ENCODE measurements at places on chromosomes 3 and 15.

DNA sequence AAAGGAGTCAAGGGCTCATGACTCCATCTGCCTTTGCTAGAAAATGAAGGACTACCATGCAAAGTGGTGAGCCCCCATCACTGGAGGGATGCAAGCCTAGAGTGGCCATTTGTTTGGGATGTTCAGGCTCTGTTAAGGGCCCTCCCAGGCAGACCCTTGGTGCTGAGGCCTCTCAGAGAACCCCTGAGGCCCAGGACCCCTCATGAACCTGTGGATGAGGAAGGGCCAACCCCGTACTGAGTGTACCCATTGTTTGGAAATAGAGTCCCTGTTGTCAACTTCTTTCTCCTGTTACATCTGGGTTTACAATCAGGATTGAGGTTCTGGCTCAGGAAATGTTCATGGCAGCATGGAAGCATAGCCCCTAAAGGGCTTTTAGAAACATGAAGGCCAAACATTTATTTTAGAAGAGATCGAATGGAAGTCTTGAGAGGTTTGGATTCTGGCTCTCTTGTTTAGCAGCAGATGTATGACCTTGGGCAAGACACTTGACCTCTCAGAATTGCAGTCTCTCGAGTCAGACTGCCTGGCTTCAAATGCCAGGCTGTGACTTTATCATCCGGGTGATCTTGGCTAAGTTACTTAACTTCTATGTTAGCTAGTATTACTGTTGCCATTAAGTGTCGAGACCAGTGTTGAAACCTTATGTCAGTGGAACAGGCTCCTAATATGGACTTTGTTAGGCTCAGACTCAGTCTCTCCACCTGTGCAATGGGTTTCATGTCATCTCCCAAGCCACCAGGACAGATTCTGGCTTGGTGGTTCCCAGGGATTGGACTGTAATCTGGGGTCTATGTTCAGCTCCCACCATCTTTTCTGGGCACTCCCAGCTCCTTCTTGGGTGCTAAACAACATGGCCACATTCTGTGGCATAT lies 12.4 kb downstream of the ITGA11 start:
- DNase-seq, result no peak

DNA sequence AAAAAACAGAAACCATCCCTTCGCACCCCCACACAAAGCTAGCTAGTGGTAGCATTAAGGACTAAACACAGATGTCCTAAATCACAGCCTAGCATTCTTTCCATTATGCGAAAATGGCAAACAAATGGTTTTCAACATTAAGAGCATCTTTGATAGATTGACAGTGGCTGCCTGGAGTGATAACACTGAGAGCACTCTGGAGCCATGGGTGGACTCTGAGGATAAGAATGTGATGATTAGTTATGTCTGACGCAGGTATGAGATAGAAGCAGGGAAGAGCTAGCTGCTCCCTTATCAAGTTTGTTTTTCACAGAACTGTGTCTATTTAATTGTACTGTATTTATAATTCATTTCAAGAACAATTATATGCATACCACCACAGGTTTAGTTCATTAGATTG lies 142.9 kb downstream of the PDZRN3 start:
- DNase-seq, result no peak

GRCh38 chr15:42121682-42122081 lies 27.3 kb upstream of the PLA2G4D start:
- no peak for DNase-seq

- DNase-seq, result no peak
Observed at GRCh38 chr3:101643861-101644613, 32.9 kb downstream of the ZBTB11 start.

- DNase-seq, result no peak
Observed at GRCh38 chr3:16382845-16383244, 117.8 kb downstream of the OXNAD1 start.

GRCh38 chr3:63800097-63800496 lies 19.0 kb upstream of the C3orf49 start:
- no peak for DNase-seq

DNA sequence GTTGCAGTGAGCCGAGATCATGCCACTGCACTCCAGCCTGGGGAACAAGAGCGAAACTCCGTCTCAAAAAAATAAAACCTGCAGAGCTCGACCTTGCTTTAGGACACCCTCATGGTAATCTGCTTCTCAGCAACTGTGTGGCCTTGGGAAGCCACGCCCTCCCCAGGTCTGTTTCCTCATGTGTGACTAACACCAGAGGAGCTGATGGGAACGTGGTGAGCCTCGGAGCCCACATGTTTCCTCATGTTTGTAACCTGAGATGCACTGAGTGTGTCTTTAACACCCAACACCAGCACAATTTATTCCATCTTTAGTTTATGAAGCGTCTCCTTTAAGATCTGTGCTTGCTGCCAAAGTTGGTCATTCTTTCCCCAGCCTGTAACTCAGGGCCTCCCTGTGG lies 142.8 kb downstream of the OCA2 start:
- DNase-seq, result no peak

- no peak for DNase-seq
Observed at GRCh38 chr3:122283796-122284445, 41.1 kb upstream of the CSTA start.

- DNase-seq, result no peak
Observed at GRCh38 chr15:25180606-25181292, 226.0 kb downstream of the SNRPN start.

GRCh38 chr3:149808209-149808829 lies 4.7 kb upstream of the RNF13 start:
- no peak for DNase-seq

GRCh38 chr15:92663250-92663951 lies 7.8 kb upstream of the FAM174B start:
- no peak for DNase-seq

DNA sequence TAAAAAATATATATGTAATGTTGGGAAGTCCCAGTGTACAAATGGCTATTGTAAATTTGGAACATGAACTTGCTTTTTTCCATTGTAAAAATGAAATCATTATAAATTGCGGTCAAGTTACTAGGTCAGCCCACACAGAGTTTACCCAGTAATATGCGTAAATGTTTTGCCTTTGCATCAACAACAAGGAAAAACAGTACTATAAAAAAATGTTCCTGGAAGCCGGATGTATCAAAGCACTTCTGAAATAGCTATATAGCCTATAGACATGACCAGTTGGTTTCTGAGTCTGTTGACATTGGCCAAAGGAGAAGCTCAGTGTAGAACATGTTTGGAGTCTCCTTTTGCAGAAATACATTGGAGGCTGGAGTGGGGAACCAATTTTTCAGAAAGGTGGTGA lies 23.2 kb downstream of the CTNNB1 start:
- DNase-seq, result no peak

DNA sequence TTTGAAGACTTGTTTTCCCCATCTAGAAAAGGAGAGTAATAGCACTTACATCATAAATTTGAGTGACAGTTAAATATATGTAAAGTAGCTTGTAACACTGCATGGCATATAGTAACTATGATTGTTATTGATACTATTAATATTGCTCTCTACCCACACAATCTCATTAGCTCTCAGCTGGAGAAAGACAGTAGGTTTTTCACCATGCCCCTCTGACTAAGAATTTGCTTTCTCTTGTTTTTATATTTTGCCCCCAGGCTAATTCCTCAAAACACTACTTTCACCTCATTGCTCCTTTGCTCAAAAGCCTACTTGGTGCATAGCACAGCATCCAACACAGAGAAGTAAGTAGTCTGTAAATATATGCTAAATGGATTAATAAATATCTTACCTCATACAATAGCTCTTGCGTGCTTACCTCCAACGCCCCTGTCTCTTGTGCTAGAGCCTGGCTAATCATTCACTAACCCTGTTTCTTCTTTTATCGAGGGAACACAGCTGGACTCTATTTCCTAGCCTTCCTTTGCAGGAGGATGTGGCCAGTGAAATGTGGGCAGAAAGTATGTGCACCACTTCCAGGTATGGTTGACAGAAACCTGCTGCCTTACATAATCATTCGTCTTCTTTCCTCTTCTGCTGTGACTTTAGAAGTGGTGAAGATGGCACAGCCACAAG lies 190.0 kb downstream of the PLCH1 start:
- DNase-seq, result no peak

DNA sequence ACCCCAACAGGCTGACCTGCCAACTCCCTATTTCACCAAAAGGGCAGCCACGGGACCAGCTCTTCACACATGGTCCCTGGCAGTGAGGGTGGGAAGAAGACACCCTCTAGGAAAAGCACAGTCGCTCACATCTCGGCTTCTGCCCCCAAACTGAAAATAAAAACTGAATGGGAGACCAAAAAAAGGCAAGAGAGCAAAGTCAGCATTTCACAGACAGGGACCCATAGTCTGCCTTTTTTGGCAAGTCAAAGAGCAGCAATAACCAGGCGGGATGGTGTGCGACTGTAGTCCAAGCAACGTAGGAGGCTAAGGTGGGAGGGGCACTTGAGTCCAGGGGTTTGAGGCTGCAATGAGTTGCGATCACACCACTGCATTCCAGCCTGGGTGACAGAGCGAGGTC lies 154.1 kb downstream of the ADAMTS17 start:
- DNase-seq, result no peak

- DNase-seq, result peak; percentile 97
Observed at GRCh38 chr3:61664105-61664482, 102.7 kb downstream of the PTPRG start.

DNA sequence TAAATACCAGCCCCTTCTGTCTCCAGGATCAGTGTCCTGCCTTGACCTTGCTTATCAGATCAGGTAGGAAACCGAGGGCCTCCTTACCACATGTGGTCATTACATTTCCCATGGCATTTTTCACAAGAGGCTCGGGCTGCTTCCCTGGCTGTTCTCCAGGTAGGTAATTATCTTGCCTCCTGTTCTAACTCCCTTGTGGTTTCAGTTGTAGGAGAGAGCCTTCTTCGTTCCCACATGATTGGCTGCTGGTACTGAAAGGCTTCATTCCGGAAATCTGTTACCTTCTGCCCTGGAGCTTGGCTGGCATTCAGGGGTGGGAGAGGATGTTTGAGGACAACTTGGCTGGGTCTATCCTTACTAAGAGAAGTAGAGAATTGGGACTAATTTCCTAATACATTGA lies 46.8 kb upstream of the RORA start:
- DNase-seq, result no peak

- peak; percentile 83 for DNase-seq
Observed at GRCh38 chr15:89591834-89592233, 16.6 kb downstream of the TICRR start.

- DNase-seq, result no peak
Observed at GRCh38 chr15:73629798-73630429, 3.3 kb downstream of the NPTN start.

- DNase-seq, result peak; percentile 77
Observed at GRCh38 chr3:179046497-179047353, 24.9 kb downstream of the ZMAT3 start.

- DNase-seq, result no peak
Observed at GRCh38 chr3:107061466-107061865, 315.8 kb upstream of the CCDC54 start.

DNA sequence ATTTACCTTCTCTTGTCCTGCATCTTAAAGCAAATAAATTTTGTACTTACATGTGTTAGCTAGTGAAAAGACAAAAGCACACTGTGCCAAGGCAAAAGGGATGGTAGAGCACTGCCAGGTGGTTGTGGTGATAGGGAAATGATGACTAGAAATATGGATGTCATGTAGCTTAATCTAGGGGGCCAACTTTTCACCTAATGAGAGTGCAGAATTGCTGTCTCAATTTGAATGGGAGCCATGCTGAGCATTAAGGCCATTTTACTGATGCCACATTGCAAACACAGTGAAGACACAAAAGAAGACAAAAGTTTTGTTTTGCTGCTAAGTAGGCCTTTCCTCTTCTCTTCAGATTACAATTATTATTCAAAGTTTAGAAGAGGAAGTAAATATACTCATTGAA lies 274.7 kb downstream of the PDCD6IP start:
- no peak for DNase-seq

DNA sequence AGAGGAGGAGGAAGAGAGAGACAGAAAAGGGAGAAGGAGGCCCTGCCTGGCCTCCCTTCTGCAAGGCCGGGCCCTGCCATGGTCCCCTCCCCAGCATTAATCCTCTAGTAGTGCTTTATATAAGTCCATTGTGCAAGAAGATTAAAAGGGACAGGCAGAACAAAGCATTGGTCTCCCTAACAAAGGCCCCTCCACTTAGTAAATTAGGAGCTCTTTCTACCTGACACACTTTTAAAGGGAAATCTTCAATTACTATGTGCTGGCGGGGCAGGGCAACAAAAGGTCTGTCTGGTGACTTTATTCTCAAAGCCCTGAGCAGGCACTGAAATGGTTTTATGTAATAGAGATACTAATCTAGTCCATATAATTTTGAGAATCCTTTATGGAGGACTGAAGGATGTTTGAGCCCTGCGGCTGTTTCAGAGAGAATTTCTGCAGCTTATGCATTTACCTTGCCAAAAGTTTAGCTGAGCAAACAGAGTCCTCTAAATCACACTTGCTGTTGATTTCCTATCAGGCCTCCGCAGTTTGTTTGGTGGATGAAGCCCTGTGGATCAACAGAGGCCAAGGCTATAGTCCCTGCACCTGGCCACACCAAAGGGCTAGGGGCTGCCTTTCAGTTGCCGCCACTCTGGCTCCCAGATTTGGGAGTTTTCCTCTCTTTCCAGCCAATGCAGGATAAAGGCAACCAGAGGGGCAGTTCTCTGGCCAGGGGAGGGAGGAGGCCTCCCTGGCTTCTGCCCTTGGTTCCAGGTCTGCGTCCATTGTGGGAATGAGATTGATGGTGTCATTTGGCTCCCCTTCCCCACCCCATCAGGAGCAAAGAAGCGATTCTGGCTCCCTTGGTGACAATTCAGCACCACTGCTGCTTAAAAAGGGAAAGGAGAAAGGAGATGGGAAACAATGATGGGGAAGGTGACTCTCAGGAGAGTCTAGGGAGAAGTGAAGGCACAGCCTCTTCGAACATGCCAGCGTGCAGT lies 148.0 kb downstream of the MEGF11 start:
- DNase-seq, result no peak

GRCh38 chr3:177606891-177607290 lies 409.6 kb upstream of the TBL1XR1 start:
- DNase-seq, result no peak

DNA sequence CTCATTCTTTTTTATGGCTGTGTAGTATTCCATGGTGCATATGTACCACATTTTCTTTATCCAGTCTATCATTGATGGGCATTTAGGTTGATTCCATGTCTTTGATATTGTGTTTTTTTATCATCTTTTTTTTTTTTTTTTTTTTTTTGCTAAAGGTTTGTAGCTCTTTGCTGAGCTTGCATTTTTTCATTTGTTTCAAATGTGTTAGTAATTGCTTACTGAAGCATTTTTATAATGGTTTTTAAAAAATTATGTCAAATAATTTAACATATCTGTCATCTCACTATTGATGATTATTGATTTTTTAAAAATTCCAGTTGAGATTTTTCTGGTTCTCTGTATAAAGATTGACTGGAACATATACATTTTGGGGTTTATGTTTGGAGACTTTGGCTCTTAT lies 934.6 kb downstream of the TUSC7 start:
- no peak for DNase-seq

Measured in smooth muscle cell of the brain vasculature (primary cell).